ENCODE measurements at places on chromosomes 11 and 22.

- no peak for DNase-seq
Observed at GRCh38 chr11:71096751-71097388, 155.5 kb downstream of the SHANK2 start.

DNA sequence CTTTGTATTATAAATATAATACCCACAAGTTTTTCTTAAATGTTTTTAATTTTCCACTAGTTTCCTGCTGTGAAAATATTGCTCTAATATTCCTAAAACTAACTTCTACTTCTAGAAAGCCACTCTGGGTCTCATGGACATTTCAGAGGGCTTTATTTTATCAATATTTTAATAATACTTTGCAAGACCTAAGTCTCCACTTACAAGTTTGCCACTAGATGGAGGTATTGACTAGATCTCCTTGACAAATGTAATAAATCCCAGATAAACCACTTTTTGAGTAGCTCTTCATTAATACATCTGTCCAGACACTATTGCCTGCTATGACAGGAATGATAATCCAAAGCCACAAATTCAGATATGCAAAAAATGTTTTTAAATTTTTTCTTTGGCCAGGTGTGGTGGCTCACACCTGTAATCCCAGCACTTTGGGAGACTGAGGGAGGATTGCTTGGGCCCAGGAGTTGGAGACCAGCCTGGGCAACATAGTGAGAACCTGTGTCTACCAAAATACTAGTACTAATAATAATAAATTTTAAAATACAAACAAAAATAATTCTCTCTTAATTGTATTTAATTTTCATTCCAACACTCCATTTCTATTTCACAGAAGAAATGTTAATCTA is 3.5 kb upstream of the ACAT1 start:
- DNase-seq = no peak

- DNase-seq = no peak
Observed at GRCh38 chr22:33817512-33818127, 102.7 kb downstream of the LARGE1 start.

GRCh38 chr11:19789245-19789644 is 76.6 kb downstream of the NAV2 start:
- no peak for DNase-seq

GRCh38 chr11:34239465-34240149 is 118.2 kb downstream of the ABTB2 start:
- no peak for DNase-seq

- no peak for DNase-seq
Observed at GRCh38 chr11:135008001-135008405, 596.0 kb upstream of the B3GAT1 start.

- DNase-seq = no peak
Observed at GRCh38 chr11:125773516-125773915, 5.1 kb downstream of the PATE2 start.

DNA sequence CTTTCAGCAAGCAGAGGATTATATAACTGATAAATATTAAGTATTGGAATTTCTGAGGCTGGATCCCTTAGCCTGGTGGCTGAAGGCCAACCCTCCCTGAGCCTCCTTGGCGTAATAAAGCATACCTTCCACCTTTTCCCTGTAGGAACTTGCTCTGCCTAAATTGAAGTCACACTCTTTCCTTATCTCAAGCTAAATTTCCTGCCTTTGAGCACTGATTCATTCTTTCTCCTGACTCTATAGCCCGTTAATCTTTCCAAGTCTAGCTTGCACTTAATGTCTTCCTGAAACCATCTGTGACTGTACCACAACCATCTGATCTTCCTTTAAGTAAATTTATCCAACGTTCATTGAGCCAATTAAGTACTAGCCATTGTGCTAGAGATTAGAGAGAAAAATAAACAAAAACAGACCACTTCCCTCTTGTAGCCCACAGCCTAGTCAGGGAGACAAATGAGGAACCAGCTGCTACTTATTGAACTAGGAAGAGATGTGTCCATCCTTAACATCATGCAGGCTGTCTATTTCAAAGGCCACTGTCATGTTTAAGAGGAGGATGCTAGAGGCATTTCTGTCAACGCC is 62.9 kb downstream of the GRK3 start:
- no peak for DNase-seq

GRCh38 chr11:78961247-78961646 is 386.6 kb upstream of the NARS2 start:
- DNase-seq = no peak

DNA sequence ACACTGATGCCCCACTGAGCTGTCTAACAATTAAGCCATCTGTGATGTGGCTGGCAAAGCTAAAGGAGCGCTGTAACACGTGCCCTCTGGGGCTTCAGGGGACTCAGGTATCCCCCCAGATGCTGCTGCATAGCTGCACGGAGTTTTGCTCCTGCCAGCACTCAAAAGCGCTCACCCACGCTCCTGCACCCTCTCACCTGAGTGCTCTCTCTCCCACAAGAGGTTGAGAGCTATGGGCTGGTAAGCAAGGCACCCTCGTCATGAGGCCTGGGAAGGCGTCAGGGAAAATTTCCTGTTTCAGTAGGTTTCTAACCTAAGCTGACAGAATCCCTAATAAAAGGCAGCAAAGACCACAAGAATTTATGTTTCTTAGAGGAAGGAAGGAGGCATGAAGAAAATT is 850.3 kb downstream of the OPCML start:
- no peak for DNase-seq

DNA sequence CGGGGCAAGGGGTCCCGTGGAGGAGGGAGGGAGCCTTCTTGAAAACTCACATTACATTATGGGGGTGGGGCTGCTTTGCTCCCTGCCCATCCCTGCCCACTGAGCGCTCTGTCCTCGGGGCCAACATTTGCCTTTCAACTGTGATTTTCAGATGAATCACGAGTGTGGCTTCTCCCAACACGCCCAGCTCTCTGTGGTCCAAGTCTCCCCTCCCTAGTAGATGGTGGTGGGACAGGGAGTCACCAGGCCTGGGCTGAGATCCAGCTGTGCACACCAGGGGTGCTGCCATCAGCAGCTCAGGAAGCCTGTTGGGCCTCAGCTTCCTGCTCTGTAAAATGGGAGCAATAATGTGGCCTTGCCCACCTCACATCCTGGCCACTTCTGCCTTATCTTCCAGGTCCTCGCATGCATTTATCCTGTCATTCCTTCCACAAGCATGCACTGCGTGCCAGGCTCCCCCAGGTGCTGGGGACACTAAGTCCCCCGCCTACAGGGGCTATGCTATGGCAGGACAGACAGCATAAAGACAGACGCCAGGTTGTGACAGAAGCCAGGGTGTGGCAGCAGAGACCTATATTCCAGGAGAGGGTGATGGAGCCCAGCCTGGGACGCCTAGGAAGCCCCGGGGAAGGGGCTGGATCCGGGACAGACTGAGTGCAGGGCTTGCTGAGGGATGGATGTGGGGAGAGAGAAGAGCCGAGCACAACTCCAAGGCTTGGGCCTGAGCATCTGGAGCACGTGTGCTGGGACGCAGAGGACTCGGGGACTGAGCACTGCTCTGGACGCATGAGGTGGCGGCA is 30.5 kb downstream of the NFAM1 start:
- DNase-seq = no peak

- no peak for DNase-seq
Observed at GRCh38 chr22:27772984-27773498, 28.5 kb downstream of the MN1 start.

DNA sequence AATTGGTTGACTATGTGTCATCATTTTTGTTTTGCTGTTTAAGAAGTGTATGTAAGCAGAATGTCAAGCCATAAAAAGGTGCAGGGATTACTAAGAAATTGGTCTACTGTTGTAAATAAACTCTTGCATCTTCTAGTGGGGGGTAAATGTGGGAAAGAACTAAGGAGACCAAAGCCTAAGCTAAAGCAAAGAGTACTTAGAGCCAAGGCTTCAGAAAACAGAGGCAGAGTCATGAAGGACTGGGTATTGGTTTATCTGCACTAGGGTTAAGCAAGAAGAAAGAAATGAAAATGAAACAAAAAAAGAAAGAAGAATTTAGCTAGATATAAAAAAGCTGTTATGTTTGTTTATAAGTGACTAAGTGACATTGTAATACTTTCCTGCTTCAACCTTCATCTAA is 628.1 kb downstream of the METTL15 start:
- DNase-seq = no peak

- no peak for DNase-seq
Observed at GRCh38 chr11:62555464-62556107, 9.0 kb upstream of the AHNAK start.

DNA sequence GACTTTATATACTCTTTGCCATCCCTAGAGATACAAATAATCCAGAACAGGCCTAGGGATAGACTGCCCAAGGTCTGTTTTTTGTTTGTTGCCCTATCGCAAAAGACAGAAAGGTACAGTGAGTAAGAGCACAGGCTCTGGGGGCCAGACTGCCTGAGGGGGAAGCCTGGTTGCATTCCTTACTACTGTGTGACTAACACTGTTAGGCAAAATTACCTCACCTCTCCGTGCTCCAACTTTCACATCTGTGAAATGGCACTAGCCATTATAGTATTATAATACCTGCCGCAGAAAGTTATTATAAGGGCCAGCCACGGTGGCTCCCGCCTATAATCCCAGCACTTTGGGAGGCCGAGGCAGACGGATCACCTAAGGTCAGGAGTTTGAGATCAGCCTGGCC is 14.5 kb downstream of the SLC35F2 start:
- DNase-seq = no peak

GRCh38 chr11:65718964-65719492 is 1.6 kb downstream of the RNASEH2C start:
- DNase-seq = no peak

DNA sequence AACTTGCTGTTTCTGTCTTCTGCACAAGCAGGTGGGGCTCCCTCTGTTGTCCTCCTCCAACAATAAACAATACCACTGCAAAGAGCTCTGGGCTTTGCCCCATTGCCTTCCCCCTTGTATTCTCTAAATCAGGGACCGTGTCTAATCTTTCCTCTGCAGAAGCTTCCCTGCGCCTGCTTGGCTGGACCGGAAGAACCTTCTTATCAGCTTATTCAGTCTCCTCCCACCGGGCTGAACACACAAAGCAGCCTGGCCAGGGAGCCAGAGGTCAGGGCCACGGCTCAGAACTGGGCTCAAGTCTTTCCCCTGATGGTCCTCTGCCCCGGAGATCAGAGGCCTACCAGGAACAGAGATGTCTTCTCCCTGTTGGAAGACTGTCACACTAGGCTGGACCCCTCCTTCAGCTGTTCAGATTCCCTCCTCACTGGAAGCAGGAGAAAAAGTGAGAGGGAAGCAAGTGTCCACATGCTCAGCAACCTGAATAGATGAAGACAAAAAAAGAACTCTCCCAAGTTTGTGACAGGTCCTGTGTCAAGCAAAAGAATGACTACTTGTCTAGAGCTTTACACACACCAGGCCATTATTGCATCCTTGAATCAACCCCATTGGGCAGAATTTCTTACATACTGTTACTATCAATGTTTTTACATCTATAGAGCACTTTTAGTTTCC is 63.7 kb downstream of the RAB30 start:
- no peak for DNase-seq

DNA sequence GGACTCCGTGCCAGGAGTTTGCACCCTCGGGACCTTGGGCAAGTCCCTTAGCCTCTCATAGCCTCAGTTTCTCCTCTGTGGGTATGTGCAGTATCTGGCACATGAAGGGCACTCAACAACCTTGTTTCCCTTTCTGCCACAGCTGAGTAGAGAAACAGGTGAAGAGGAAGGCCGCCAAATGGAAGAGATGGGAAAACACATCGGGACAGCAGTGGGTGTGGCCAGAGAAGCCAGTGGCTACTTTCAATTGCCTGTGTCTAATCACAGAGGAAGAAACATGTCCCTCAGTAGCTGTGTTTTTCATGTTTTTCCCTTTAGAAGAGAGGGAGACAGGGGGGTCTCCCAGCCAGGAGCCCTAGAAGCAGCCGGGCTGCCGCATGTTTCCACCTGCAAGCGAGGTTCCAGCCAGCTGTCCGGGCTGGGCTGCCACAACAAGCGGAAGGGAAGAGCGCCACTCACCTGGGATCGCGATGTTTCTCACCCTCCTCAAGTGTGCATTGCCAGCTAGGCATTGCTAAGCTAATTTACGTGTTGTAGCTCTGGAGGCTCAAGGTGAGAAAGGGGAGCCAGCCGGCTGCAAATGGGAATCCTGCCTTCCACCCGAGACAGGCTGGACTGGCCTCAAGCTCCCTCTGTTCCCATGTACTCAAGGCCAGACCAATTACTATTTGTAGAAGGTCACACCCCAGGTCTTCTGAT is 16.7 kb downstream of the ASPHD2 start:
- DNase-seq = no peak

- DNase-seq = no peak
Observed at GRCh38 chr11:813456-814096, 3.8 kb downstream of the RPLP2 start.

DNA sequence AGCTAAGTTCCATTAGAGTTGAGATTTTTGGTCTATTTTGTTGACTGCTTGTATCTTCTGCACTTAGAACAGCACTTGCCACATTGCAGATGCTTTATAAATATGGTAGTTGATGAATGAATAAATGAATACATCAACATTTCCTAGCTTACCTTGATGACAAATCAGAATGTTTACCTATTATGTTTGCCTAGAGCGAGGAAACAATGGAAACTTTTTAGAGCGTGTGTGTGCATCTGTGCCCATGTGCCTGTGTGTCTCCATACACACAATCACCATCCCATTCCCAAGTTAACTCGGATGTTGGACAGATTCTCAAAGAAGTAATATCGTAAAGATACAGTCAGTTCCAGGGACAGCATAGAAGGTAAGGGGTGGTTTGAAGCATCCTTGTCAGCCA is 139.1 kb downstream of the DBX1 start:
- DNase-seq = no peak

DNA sequence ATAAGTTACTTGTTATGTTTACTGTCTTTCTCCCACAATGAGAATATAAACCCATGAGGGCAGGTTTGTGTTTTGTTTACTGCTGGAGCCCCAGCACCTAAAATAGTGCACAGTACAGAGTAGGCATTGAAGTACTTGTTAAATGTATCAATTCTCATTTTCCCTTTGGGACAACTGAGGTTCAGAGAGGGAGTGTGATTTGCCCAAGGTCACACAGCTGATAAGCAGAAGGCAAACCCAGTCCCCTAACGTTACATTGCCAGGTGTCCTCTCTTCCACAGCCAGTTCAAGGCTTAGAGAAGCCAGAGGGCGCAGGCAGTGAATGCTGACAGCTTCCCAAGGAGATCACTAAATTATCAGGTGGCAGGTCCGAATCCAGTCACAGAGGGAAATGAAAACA is 16.8 kb downstream of the ZMAT5 start:
- DNase-seq = no peak

- no peak for DNase-seq
Observed at GRCh38 chr11:40029391-40029790, 1430.1 kb downstream of the LRRC4C start.

GRCh38 chr11:78832226-78832947 is 257.7 kb upstream of the NARS2 start:
- no peak for DNase-seq

GRCh38 chr22:49721211-49721763 is 106.4 kb downstream of the BRD1 start:
- DNase-seq = no peak

- no peak for DNase-seq
Observed at GRCh38 chr11:27912916-27913315, 195.0 kb downstream of the KIF18A start.

GRCh38 chr22:30309951-30310741 is 16.6 kb downstream of the TBC1D10A start:
- no peak for DNase-seq

GRCh38 chr11:73262851-73263495 is 9.2 kb upstream of the P2RY6 start:
- DNase-seq = no peak

GRCh38 chr11:134176284-134176683 is 47.5 kb downstream of the NCAPD3 start:
- no peak for DNase-seq
